ENCODE measurements at places on chromosomes 12 and 14. TPM values are rescaled to one million over a fixed set of nuclear protein-coding genes. Genes with fewer than 3 reads are reported as not detected.

Gene OAS3
- total RNA-seq = 27.0 TPM

Gene FAM222A
- 6.9 TPM for total RNA-seq

Gene TNFAIP2
- total RNA-seq = 358 TPM

Gene KRT2
- not detected for total RNA-seq

Gene GPATCH2L
- 13.5 TPM for total RNA-seq

Gene RNASE3
- not detected for total RNA-seq

Gene TRHDE
- total RNA-seq = not detected

Gene INSM2
- total RNA-seq = not detected

Gene FGF6
- not detected for total RNA-seq
